ENCODE measurements at places on chromosomes 4 and X. TPM values are rescaled to one million over a fixed set of nuclear protein-coding genes. Genes with fewer than 3 reads are reported as not detected.

MAGEC2 gene
- total RNA-seq = not detected

TMPRSS11E gene
- 1.4 TPM for total RNA-seq

TSPAN7 gene
- 7.2 TPM for total RNA-seq

ATP11C gene
- total RNA-seq = 90.7 TPM

DCLK2 gene
- 0.49 TPM for total RNA-seq

MTNR1A gene
- total RNA-seq = 1.4 TPM

CACNA1F gene
- total RNA-seq = 0.90 TPM

KCND1 gene
- 5.3 TPM for total RNA-seq

ENPP6 gene
- 0.23 TPM for total RNA-seq

DNA sequence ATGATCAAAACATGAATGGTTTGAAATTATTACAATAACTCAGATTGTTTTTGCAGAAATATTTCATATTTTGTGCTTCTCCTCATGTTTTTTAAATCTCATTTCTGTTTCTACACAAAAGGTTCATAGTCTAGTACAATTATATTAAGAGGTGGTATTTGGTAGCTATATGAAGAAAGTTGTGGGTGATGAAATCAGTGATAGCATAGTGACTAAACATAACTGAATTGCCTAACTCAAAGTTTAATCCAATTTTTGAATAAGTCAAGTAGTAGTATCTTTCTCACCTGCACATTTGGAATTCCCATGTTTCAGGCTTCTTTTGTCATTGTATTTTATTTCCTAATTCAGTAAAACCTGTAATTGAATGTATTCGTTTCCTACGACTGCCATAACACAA lies 648.7 kb downstream of the GRID2 start:
- no peak for DNase-seq
- H3K4me3 ChIP-seq = no peak overlapping the region
- no peak overlapping the region for H3K27ac ChIP-seq
- H3K36me3 ChIP-seq = no peaks in the 10 kb centered on the region
- H3K27me3 ChIP-seq = no peaks in the 10 kb centered on the region
- H3K4me1 ChIP-seq = no peaks in the 10 kb centered on the region

DNA sequence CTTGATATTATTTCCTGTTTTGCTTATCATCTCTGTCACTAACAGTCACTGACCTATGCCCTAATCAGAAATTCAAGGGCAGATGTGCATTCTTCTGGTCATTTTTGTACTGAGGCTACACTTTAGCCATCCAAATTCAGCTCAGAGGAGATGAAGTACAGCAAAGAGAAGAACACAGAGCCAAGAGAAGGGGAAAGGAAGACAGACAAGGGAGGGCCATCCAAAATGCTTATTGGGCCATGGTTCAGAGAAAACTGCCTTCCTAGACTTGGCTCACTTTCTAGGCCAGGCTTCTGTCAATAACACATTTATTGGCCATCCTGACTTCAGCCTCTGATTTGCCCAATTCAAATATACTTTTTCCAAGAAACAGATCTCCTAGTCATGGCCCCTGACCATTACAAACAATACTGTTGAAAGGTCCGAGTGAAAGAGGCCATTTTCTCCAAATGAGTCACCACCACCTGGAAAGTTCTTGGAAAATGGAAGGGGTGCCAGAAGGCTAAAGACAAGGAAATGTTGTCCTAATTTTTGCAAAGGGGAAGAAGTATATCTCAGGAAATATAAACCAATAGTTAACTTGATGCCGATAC lies 56.4 kb downstream of the DCX start:
- H3K4me3 ChIP-seq = no peak overlapping the region
- no peak for DNase-seq
- H3K27me3 ChIP-seq = no peaks in the 10 kb centered on the region
- no peak overlapping the region for H3K27ac ChIP-seq

DNA sequence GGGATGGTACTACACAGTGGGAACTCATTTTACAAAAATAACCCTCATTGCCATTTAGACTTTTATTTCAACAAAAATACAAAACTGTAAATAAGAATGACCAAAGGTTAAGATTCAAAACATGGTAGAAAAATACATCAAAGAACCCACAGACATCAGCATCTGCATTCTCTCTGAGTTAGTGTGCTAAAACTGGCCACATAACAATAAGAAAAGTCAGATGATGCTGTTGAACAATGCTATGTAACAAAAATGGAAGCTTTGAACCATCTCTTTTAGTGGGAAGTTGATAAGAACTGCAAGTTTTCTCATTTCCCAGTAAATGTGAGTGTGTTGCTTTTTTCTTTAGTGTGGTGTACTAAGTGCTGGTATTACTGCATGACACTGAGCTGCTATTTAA lies 888.4 kb upstream of the EPHA5 start:
- no peaks in the 10 kb centered on the region for H3K27me3 ChIP-seq
- no peaks in the 10 kb centered on the region for H3K36me3 ChIP-seq
- no peak for DNase-seq
- no peak overlapping the region for H3K4me3 ChIP-seq
- no peak overlapping the region for H3K27ac ChIP-seq
- H3K4me1 ChIP-seq = 0 out of 2 replicates have a peak, but pooled peaks cover 4% of the 10 kb centered on the region

DNA sequence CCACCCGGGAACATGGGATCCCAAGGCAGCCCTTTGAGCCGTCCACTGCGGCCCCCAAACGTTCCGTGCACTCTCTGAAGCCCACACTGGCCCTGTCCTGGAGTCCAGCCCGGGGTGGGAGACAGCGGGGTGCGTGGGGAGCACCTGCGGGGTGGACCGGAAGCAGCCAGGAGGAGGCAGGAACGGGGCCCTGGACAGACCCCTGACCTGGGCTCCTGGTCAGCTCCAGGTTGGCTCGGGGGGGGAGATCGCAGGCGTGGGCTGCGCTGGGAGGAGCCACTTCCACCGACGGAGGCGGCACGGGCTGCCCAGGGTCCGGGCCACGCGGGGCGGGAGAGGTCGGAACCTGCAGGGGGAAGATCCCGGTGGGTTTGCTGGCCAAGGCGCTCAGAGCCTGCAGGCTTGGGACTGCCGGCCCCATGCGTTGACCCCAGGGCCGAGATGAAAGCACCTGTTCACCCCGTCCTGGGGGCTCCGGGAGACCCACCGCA lies 5.7 kb upstream of the PLCXD1 start:
- no peaks in the 10 kb centered on the region for H3K27me3 ChIP-seq
- H3K4me1 ChIP-seq = peaks cover 10% of the 10 kb centered on the region
- no peak for DNase-seq
- H3K36me3 ChIP-seq = no peaks in the 10 kb centered on the region
- peak overlapping the region; percentile 83 for H3K4me3 ChIP-seq

DNA sequence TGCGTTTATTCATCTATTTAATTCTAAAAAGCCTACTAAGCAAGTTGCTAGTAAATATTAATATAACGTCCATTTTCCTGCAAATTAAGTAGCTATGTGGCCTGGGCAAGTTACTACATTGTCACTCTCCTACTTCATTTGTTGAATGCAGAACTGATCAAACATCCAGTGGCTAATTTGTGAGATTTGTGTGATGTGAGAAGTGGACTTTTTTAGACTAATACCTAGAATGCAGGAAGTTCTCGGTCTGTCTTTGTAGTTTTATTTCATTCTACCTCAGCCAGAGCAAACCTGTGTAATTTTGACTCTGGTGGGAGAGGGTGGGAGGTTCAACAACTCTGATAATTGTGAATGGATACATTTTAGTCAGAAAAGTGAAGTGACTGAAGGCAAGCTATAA lies 840 bp downstream of the GUF1 start:
- no peak overlapping the region for H3K27ac ChIP-seq

DNA sequence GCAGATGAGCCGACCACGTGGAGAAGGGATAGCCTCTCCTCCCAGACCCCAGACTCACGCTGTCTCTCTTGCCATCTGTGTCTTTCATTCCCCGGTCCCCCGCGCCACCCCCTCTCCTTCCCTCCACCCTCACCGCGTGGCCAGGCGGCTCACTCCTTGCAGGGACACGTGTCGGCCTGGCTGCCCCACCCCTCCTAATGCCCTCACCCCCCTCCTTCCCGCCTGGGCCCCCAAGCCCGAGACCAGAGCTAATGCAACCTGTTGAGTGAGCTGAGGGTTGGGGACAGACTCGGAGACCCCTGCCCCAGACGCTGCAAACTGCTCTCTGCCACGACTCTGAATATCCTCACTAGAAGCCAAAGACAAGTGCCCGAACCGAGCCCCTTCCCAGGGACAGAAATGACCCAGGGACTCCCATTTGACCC lies 1.8 kb downstream of the SLC38A5 start:
- H3K27ac ChIP-seq = no peak overlapping the region
- no peaks in the 10 kb centered on the region for H3K27me3 ChIP-seq
- DNase-seq = peak; percentile 2
- peaks cover 4% of the 10 kb centered on the region for H3K4me1 ChIP-seq
- no peaks in the 10 kb centered on the region for H3K36me3 ChIP-seq

GRCh38 chr4:48639807-48640206 lies 140.3 kb downstream of the FRYL start:
- H3K27me3 ChIP-seq = no peaks in the 10 kb centered on the region
- no peak overlapping the region for H3K4me3 ChIP-seq
- no peak for DNase-seq
- H3K27ac ChIP-seq = no peak overlapping the region
- H3K36me3 ChIP-seq = no peaks in the 10 kb centered on the region
- H3K4me1 ChIP-seq = peaks cover 9% of the 10 kb centered on the region

GRCh38 chrX:84336646-84337045 lies 148.6 kb upstream of the RPS6KA6 start:
- no peak for DNase-seq
- peaks cover 17% of the 10 kb centered on the region for H3K4me1 ChIP-seq
- H3K27me3 ChIP-seq = no peaks in the 10 kb centered on the region
- H3K27ac ChIP-seq = no peak overlapping the region
- no peaks in the 10 kb centered on the region for H3K36me3 ChIP-seq

DNA sequence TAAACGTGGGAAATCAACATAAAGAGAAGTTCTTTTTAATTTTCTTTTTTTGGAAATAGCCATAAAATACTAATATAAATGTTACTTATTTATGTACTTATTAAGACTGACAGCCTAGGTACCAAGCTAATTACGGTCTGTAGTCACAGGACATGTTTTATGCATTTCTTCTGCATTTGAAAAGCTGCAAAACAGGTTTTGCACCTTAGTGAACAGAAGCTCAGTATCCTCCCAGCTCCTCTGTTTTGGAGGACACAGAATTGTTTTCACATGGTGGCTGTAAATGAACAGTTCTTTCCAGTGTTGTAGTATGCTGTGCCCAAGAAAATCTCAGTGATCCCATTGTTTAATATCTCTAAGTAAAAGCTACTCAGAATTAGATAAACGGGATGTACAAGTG lies 1788.0 kb upstream of the TENM3 start:
- no peaks in the 10 kb centered on the region for H3K36me3 ChIP-seq
- H3K27me3 ChIP-seq = no peaks in the 10 kb centered on the region
- peak; percentile 74 for DNase-seq
- peaks cover 15% of the 10 kb centered on the region for H3K4me1 ChIP-seq
- H3K4me3 ChIP-seq = peak overlapping the region; percentile 5

- H3K27ac ChIP-seq = no peak overlapping the region
- peak; percentile 88 for DNase-seq
- peaks cover 11% of the 10 kb centered on the region for H3K27me3 ChIP-seq
- H3K4me1 ChIP-seq = no peaks in the 10 kb centered on the region
Observed at GRCh38 chr4:183398298-183399125, 45.9 kb upstream of the CDKN2AIP start.

- DNase-seq = no peak
- H3K36me3 ChIP-seq = no peaks in the 10 kb centered on the region
- H3K4me1 ChIP-seq = 0 out of 2 replicates have a peak, but pooled peaks cover 3% of the 10 kb centered on the region
- no peak overlapping the region for H3K4me3 ChIP-seq
- no peak overlapping the region for H3K27ac ChIP-seq
Observed at GRCh38 chr4:68490826-68491457, 43.7 kb downstream of the TMPRSS11E start.

- no peaks in the 10 kb centered on the region for H3K36me3 ChIP-seq
- H3K4me3 ChIP-seq = no peak overlapping the region
- H3K27me3 ChIP-seq = peaks cover 79% of the 10 kb centered on the region
- peaks cover 19% of the 10 kb centered on the region for H3K4me1 ChIP-seq
Observed at GRCh38 chr4:108192056-108192455, 23.3 kb upstream of the LEF1 start.
